Natural killer cell (primary cell): ENCODE measurements at places on chromosomes 2 and 18.

- no peaks in the 10 kb centered on the region for H3K4me1 ChIP-seq
- no peak overlapping the region for H3K4me3 ChIP-seq
- no peaks in the 10 kb centered on the region for H3K36me3 ChIP-seq
- H3K27me3 ChIP-seq: no peaks in the 10 kb centered on the region
- no peak overlapping the region for H3K27ac ChIP-seq
Measured at GRCh38 chr18:38402509-38402908, 836.9 kb upstream of the CELF4 start.

GRCh38 chr2:55268288-55268906, 634 bp downstream of the MTIF2 start:
- DNase-seq: no peak
- no peaks in the 10 kb centered on the region for H3K27me3 ChIP-seq
- peaks cover 11% of the 10 kb centered on the region for H3K4me1 ChIP-seq

- H3K27ac ChIP-seq: no peak overlapping the region
- no peaks in the 10 kb centered on the region for H3K4me1 ChIP-seq
- no peaks in the 10 kb centered on the region for H3K36me3 ChIP-seq
- H3K27me3 ChIP-seq: no peaks in the 10 kb centered on the region
Measured at GRCh38 chr2:164535280-164536025, 85.8 kb downstream of the GRB14 start.

GRCh38 chr2:113228351-113228750, 50.4 kb downstream of the PAX8 start:
- no peak for DNase-seq
- H3K27me3 ChIP-seq: no peaks in the 10 kb centered on the region
- no peak overlapping the region for H3K27ac ChIP-seq
- no peak overlapping the region for H3K4me3 ChIP-seq
- no peaks in the 10 kb centered on the region for H3K36me3 ChIP-seq

- H3K27ac ChIP-seq: no peak overlapping the region
- no peaks in the 10 kb centered on the region for H3K4me1 ChIP-seq
- no peaks in the 10 kb centered on the region for H3K27me3 ChIP-seq
Measured at GRCh38 chr2:202091476-202091875, 18.4 kb downstream of the KIAA2012 start.

DNA sequence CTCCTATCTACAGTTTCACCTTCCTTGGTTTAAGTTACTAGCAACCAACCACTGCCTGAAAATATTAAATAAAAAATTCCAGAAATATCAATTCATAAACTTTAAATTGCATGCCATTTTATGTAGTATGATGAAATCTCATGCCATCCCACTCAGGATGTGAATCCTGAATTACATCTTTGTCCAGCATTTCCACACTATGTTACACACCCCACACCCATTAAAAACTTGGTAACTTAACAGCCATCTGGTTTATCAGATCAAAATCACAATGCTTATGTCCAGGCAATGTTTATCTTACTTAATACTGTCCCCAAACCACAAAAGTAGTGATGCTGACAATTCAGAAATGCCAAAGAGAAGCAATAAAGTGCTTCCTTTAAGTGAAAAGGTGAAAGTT, 21.6 kb downstream of the CUL3 start:
- H3K27me3 ChIP-seq: no peaks in the 10 kb centered on the region
- no peaks in the 10 kb centered on the region for H3K36me3 ChIP-seq
- H3K4me3 ChIP-seq: no peak overlapping the region
- DNase-seq: no peak

DNA sequence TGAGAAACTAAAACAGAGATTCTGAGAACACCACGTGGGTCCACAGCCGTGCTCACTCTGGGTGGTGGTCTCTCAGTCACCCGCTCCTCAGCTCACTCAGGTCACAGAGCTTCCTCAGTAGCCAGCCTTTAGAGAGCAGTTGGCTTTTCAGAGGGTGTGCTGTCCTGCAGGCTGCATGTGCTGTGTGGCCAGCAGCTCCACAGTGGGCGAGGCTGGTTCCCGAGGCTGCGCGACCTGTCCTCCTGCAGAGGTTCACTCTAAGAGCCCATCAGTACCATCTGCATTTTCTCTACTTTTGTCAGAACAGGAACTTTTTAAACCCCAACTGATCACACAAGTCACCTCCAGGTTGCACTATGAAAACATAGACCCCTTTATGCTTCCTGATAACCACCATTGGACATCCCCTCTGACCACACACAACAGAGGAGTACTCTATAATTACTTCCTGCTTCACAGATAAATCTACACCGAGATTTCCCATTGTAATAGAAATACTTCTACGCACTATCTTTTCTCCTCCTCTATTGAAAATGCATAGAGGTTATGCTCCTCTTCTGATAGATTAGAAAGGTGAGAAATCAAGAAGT, 93.1 kb downstream of the GYPC start:
- H3K4me1 ChIP-seq: peaks cover under 1% of the 10 kb centered on the region
- no peak for DNase-seq
- no peaks in the 10 kb centered on the region for H3K27me3 ChIP-seq
- H3K36me3 ChIP-seq: no peaks in the 10 kb centered on the region
- H3K27ac ChIP-seq: no peak overlapping the region

- no peak overlapping the region for H3K27ac ChIP-seq
- peak; percentile 36 for DNase-seq
- H3K27me3 ChIP-seq: peaks cover 11% of the 10 kb centered on the region
- H3K36me3 ChIP-seq: no peaks in the 10 kb centered on the region
- peaks cover 22% of the 10 kb centered on the region for H3K4me1 ChIP-seq
Measured at GRCh38 chr2:238160206-238161129, 1.7 kb downstream of the ERFE start.

GRCh38 chr2:69221512-69221911, 165.5 kb downstream of the GFPT1 start:
- no peaks in the 10 kb centered on the region for H3K27me3 ChIP-seq
- no peak overlapping the region for H3K27ac ChIP-seq
- H3K4me1 ChIP-seq: no peaks in the 10 kb centered on the region
- no peak for DNase-seq

GRCh38 chr2:204479557-204479956, 65.7 kb upstream of the PARD3B start:
- peak; percentile 3 for DNase-seq
- no peaks in the 10 kb centered on the region for H3K36me3 ChIP-seq
- H3K4me3 ChIP-seq: no peak overlapping the region

DNA sequence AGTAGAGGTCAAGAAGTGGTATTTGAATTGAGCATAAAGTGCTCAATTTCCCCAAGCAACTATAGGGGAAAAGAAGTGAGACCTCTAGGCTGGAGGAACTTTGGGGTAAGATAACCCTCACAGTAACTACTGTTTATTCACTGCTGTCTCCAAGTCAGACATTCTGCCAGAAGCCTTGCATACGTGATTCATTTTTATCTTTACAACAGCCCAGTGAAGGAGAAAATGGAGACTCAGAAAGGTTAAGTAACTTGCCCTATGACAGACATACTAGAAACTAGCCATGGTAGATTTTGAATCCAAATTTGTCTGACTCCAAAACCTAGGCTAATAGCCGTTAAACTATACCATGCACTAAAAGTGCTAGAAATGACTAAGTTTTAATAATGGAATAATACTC, 28.4 kb downstream of the DNAJC10 start:
- DNase-seq: no peak
- no peaks in the 10 kb centered on the region for H3K27me3 ChIP-seq
- H3K4me3 ChIP-seq: no peak overlapping the region
- H3K4me1 ChIP-seq: no peaks in the 10 kb centered on the region
- peaks cover 33% of the 10 kb centered on the region for H3K36me3 ChIP-seq
- H3K27ac ChIP-seq: no peak overlapping the region

DNA sequence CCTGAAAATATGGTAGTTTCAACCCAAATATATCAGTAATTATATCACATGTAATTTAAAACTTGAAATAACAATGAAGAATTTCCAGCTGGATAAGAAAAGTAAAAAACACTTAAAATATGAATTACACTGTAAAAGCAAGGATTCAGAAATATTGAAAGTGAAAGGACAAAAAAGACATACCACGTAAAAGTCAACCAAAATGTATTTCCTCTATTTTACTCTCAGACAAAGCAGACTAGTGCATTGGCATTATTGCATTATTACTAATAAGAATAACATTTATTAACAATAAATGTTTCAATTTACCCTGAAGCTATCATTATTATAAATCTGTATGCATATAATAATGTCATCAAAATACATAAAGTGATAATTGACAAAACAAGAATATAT, 445.1 kb upstream of the TRIB2 start:
- H3K27ac ChIP-seq: no peak overlapping the region
- DNase-seq: no peak
- H3K4me1 ChIP-seq: no peaks in the 10 kb centered on the region
- H3K36me3 ChIP-seq: no peaks in the 10 kb centered on the region

DNA sequence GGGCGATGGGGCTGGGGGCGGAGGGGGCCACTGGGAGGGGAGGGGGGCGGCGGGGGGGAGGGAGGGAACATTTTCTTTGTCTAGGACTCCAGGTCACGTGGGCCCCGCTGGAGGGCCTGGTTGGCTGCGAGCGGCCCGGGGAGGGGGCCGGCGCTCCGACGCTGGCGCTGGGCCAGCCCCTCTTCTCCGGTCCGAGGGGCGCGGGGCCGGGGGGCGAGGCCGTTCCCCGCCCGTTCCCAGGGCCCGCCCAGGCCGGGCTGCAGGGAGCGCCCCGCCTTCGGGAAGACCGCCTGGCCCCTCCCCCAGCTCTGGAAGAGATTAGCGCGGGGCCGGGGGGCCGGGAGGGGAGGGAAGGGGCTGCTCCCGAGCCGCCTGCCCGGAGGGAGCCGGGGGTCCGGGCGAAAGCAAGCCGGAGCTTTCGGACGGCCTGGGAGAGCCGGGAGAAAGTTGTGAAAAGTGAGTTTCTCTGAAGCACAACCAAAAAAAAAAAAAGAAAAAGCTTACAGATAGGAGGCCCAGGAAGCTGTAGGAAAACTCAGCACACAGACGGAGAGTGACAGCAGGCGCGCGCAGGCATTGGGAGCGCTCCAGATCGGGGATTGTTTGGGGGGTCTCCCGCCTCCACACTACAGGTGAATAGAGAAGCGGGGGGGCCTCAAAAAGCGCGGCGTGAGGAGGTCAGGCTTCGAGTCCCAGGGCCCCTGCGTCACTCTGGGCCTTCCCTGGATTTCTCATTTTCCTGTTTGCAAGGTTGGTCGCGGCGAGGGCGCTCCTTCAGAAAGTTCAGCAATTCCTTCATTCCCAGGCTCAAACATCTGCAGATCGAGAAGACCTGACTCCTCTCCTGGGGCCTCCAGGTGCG, 84.1 kb upstream of the POMC start:
- peaks cover 24% of the 10 kb centered on the region for H3K4me1 ChIP-seq
- peak; percentile 46 for DNase-seq
- peak overlapping the region; percentile 71 for H3K4me3 ChIP-seq
- H3K36me3 ChIP-seq: peaks cover 4% of the 10 kb centered on the region
- no peaks in the 10 kb centered on the region for H3K27me3 ChIP-seq
- H3K27ac ChIP-seq: peak overlapping the region; percentile 14

DNA sequence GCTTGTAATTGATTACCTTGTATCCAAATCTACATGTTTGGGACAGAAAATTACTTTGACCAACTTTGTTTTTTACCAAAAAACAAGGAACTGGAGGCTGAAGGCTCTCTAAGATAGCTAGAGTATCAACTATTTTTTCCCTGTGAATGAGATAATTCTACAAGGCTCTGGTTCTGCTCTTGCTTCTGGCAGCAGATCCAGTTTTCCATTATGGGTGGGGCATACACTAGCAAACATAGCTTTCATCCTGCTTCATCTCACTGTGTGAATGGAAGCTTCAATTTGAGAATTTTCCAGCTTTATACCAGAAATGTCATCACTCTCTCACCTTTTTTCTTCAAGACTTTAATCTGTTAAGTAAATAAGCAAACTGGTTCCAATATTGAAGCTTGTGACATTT, 249.7 kb downstream of the RPRM start:
- H3K27me3 ChIP-seq: no peaks in the 10 kb centered on the region
- H3K4me3 ChIP-seq: no peak overlapping the region
- H3K4me1 ChIP-seq: no peaks in the 10 kb centered on the region
- no peak overlapping the region for H3K27ac ChIP-seq
- H3K36me3 ChIP-seq: no peaks in the 10 kb centered on the region

DNA sequence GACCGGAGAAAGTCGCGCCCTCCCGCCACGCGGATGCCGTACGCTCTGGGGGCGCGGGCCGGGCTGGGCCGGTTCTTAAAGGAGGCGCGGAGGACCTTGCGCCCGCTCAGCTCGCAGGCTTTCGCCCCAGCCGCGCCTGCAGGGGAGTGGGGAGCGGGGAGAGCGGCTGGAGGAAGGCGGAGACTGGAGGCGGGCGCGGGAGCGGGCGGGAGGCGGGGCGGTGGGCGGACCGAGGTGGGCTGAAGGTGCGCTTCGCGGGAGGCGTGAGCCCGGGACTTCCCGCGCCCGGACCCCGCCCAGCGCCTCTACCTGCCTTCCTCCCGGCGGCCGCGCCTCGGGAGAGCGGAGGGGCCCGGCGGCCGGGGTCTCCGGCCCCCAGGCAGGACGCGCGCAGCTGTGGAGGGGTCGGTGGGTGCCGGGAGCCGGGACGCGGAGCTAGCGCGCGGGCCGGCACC, at the start of gene ADRA2B:
ADRA2B (minus strand) TSS at position 148 of the 455 bp plus-strand sequence. CDS start 422 bp downstream, outside the sequence.
- H3K36me3 ChIP-seq: no peaks in the 10 kb centered on the region
- H3K4me3 ChIP-seq: no peak within 1 kb of the TSS
- no peak within 1 kb of the TSS for H3K27ac ChIP-seq

GRCh38 chr2:10400978-10401951, 46.9 kb downstream of the ODC1 start:
- H3K36me3 ChIP-seq: peaks cover 2% of the 10 kb centered on the region
- no peak for DNase-seq
- H3K27me3 ChIP-seq: no peaks in the 10 kb centered on the region
- H3K4me3 ChIP-seq: no peak overlapping the region
- no peak overlapping the region for H3K27ac ChIP-seq
- H3K4me1 ChIP-seq: peaks cover 40% of the 10 kb centered on the region

DNA sequence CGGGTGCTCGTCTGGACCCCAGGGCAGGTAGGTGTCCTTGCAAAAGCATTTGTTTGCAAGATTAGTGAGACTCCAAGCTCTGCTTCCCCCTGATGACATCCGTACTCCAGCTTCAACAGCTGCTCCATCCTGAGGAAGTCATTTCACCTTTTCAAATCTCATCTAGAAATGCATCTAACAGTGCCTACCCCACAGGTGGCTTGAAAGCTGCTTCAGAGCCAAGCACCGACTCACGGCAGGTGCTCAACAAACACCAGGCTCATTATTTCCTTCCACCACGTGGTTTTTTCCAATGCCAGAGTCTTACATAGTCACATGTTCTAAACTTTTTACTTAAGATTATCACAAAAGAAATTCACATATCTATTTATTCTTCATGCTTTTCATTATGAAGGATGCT, 31.9 kb downstream of the CNGA3 start:
- no peaks in the 10 kb centered on the region for H3K36me3 ChIP-seq
- H3K4me3 ChIP-seq: no peak overlapping the region
- H3K27me3 ChIP-seq: peaks cover 2% of the 10 kb centered on the region
- H3K27ac ChIP-seq: no peak overlapping the region
- no peaks in the 10 kb centered on the region for H3K4me1 ChIP-seq
- DNase-seq: no peak

GRCh38 chr18:50700245-50701165, 119.3 kb downstream of the MRO start:
- no peak overlapping the region for H3K27ac ChIP-seq
- H3K36me3 ChIP-seq: no peaks in the 10 kb centered on the region
- no peak for DNase-seq
- H3K4me3 ChIP-seq: no peak overlapping the region
- no peaks in the 10 kb centered on the region for H3K4me1 ChIP-seq

- H3K27me3 ChIP-seq: no peaks in the 10 kb centered on the region
- DNase-seq: no peak
- no peak overlapping the region for H3K4me3 ChIP-seq
Measured at GRCh38 chr2:46493241-46493970, 14.0 kb downstream of the TMEM247 start.

GRCh38 chr2:127177617-127178263, 42.4 kb downstream of the CYP27C1 start:
- H3K27me3 ChIP-seq: no peaks in the 10 kb centered on the region
- DNase-seq: no peak
- no peak overlapping the region for H3K27ac ChIP-seq
- no peak overlapping the region for H3K4me3 ChIP-seq
